ENCODE measurements at places on chromosomes 2 and 18.

- DNase-seq, result no peak
Measured at GRCh38 chr2:16375351-16375750, 290.3 kb downstream of the CYRIA start.

DNA sequence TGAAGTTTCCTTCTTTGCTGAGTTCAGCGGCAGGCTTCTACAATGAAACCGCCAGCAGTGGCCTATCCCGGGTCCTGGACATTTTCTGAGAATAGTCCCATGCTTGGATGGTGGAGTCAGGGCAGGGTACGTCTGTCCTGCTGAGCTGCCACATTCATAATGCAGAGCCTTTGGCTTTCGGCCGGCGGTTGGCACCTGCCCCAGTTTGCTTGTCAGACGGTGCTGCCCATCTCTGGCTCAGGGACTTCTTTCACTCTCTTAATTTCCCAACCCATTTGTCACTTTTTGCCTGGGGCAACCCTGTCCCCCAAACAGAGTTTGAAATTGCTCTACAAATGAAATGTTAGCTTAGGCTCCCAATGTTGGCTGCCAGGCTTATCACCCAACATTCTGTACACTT is 57.2 kb downstream of the SOX11 start:
- DNase-seq, result no peak

DNA sequence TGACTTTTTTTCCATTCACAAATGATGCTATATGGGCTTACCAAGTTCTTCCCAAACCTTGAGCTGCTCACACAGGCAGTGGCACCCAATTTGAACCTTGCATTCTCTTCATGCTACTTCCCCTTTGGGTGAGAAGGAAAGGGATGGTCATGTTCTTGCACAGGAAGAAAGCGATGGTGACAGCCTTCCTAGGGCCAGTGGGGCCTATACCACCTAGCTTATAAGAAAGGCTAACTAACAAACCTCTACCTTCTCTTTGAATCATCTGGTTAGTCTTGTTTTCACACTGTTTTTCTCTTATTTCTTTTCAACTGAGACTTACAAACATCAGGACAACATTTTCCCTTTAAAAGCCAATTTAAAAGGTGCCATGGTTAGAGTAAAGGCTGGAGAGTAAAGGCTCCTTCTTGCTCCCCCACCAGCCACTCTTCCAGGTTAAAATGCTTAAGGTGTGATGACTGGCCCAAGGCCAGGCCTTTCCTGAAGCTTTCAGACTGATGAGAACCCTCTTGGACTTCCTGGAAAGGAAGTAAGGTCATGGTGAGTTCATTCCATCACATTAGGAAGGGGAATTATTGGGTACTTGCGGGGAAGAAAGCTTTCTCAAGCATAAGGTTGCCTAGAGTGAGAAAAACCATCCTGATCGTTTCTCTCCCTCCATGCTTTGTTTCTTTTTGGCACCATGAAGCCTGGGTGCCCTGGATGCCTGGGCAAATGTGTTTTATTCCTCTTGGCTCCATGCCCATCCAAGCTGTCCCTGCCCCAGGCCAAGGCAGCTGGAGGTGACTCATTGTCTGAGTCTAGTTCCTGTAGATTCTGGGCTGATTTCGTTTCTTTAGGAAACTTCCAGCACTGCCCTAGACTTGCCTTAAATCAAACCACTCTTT is 41.4 kb upstream of the ITGB6 start:
- no peak for DNase-seq

GRCh38 chr2:39408351-39409136 is 28.5 kb downstream of the MAP4K3 start:
- DNase-seq, result no peak

DNA sequence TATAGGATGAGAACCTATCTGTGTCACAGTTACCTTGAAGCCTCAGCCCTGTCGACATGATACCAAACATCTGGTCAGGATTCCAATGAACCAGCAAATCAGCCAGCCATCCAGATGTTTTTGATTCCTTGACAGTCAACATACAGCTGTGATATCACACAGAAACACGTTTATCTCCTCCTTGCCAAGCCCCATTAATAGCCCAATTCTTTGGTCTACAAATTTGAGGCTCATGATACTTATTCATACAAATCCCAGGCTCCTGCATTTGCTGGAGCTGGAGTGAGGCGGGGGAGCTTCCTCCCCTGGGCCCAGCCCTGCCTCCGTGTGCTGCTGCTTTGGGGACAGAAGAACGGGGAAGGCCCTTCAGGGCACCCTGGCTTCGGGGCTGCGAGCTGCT is 611.6 kb upstream of the SALL3 start:
- DNase-seq, result no peak

DNA sequence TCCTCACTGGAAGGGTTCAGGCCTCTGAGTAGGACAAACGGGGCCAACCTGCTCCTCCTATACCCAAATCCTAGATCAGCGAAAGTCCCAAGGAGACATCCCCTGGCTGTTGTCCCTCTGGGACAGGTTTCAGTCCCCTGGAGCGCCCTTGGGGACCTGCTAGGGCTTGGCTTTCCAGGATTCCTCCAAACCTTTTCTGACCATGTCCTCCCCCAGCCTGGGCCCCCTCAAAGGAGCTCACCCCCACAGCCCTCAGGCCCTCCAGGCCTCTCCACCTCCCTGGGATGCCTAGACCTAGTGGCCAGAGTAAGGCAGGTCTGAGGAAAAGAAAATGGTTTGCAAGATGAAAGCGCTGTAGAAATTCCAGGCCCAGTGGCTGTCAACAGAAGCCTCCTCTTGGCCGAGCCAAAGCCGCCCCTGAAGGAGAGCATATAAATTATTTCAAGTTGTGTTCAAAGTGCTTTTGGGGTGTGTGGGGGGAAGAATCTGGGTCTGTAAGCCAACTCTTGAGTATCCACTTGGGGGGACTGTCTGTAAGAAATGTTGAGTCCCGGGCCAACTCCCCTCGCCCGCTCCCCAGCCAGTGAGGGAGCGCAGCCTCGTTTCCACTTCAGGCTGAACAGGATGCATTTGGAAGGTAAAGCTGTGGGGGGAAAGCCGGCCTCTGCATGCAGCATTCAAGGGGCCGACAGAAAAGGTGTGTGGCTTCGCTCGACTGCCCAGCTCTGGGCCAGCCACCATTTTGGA is 158.6 kb downstream of the DYSF start:
- DNase-seq, result no peak

- DNase-seq, result no peak
Measured at GRCh38 chr2:39981883-39982311, 202.8 kb upstream of the THUMPD2 start.

GRCh38 chr2:46362667-46363012 is 65.4 kb downstream of the EPAS1 start:
- no peak for DNase-seq

DNA sequence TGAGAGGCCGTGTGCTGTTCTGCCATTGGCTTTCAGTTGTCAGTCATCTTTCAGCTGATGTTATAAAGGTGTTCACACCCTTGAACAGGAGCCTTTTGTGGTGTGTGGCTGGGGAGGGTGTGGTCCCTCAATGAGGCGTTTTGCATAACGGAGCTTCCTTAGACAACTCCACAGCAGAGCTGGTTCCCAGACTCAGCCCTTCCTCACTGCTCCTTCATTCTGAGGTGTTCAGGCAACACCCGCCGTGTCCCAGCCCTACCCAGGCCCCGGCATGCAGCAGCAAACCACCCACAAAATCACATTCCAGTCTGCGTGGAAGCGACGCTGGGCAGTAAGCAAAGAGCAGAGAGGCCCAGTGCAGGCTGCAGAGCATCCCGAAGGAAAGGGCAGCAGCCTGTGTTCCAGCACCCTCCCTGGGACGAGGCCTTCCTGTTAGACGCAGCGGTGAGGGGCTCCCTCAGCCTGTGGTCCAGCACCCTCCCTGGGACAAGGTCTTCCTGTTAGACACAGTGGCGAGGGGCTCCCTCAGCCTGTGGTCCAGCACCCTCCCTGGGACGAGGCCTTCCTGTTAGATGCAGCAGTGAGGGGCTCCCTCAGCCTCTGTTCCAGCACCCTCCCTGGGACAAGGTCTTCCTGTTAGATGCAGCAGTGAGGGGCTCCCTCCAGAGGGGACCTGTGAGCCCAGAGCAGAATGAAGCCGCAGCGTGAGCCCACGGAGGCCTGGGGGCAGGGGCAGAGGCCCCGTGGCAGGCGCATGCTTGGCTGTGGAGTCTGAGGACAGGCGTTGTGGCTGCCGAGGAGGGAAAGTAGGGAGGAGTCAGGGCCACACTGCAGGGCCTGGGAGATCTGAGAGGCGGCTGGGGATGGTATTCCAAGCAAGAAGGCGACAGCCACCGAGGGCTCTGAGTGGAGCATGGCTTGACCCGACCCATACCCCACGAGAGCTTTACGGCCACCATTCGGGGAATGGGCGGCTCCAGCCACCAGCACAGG is 201.8 kb upstream of the HDAC4 start:
- no peak for DNase-seq

DNA sequence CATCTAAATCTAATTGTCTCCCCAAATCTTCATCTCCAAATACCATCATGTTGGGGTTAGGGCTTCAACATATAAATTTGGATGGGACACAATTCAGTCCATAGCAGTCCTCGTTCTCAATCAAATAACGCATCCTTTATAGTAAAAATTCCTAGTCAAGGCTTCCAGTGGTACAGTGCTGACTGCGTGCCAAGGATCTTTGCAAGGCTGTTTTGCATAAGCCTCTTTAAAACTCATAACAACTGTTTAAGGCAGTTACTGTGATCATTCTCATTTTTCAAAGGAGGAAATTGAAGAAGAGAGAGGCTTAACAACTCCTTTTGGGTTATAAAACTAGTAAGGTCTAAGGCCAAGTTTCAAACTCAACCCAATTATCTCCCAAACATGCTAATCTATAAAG is 666.9 kb downstream of the NYAP2 start:
- DNase-seq, result no peak

DNA sequence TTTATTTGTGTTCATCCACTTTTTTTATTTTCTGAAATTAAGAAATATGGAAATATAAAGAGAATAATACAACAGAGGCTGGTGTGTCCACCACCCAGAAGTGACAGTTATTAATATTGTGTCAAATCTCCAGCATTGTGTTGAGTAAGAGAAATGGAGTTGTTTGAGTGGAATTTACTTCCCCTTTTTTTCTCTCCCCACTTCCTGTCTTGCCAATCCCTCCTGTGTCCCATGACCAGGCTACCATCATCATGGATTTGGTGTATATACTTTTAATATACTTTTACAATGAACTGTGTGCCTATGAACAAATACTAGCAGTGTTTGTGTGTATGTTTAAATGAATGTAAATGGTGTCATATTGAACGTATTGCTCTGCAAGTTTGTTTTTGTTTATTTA is 276.9 kb upstream of the SKOR2 start:
- no peak for DNase-seq

GRCh38 chr2:202311823-202312388 is 46.3 kb downstream of the NOP58 start:
- no peak for DNase-seq

- DNase-seq, result no peak
Measured at GRCh38 chr2:38549851-38550250, 52.9 kb downstream of the HNRNPLL start.

DNA sequence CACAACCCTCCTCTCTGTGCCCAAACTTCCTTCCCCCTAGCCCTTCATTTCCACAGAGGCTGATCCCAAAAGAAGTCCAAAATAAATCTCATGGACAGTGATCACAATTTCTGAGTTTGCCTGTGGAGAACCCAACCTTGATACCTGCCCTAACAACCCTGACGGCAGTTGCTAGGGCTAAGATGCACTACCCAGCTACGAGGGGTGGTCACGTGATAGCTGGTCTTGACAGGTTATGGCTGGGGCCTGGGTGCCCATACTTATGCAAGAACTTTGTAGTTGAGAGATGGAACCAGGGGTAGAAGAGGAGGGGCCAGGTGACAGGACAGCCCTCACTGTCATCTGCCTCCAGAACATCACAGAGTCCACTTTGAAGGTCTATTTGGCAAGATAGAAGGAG is 147.9 kb downstream of the AKAIN1 start:
- DNase-seq, result no peak

- no peak for DNase-seq
Measured at GRCh38 chr2:192413812-192414681, 219.3 kb upstream of the TMEFF2 start.

GRCh38 chr2:179129574-179130238 is 79.8 kb upstream of the CCDC141 start:
- DNase-seq, result no peak

DNA sequence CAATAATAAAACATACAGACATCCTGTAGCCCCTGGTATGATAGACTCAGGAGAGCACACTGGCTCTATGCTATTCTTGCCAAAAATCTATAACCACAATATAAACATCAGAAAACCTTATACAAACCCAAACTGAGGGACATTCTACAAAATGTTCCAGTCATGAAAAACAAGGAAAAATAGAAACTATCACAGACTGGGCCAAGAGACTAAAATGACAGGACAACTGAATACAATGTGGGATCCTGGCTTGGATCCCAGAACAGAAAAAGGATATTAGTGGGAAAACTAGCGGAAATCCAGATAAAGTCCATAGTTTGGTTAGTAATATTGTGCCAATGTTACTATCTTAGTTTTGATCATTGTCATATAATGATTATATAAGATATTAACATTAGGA is 29.6 kb upstream of the EPAS1 start:
- no peak for DNase-seq

GRCh38 chr2:206531996-206532543 is 88.7 kb downstream of the ADAM23 start:
- DNase-seq, result no peak

GRCh38 chr2:129747500-129748125 is 231.9 kb upstream of the RAB6C start:
- no peak for DNase-seq

DNA sequence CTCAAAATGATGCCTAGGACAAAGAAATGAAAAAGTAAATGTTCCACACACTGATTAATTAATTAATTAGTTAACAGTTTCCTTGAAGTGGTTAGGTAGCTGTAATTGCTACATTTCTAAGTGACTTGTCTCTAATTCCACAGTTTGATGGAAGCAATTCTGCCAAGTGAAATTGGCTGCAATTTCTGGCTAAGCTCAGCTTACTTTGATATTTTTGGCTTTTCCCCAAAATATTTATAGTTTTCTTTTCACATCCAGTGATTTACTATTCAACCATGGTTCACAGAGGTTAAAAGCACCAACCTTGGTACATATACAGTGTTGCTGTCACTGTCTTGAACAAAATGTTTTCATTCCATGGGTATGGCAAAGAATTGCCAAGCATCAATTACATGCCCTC is 459.5 kb upstream of the CDH20 start:
- DNase-seq, result no peak

DNA sequence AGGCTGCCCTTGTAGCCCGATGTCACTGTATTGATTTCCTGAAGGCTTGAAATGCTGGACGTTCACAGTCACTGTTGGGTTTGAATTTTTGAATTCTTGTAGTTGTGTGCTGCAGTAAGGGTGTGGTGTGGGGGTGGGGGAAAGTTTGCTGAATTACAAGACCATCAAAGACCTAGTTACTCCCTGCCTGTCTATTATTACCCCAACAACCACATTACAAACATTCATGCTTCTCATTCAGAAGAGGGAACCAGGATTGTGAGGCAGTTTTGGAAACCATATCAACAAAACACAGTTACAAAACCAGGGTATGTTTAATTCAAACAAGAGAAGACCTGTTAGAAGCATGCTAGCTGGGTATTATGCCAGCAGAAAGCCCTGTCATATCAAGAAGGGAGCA is 85.8 kb downstream of the CLHC1 start:
- DNase-seq, result no peak
